Uterus (tissue), 4 donors: ENCODE measurements at places on chromosomes 2 and 18.

GRCh38 chr2:193442293-193442692 is 1247.6 kb upstream of the TMEFF2 start:
- no peak for DNase-seq

GRCh38 chr2:8980096-8980495 is 23.4 kb downstream of the MBOAT2 start:
- no peak for DNase-seq

DNA sequence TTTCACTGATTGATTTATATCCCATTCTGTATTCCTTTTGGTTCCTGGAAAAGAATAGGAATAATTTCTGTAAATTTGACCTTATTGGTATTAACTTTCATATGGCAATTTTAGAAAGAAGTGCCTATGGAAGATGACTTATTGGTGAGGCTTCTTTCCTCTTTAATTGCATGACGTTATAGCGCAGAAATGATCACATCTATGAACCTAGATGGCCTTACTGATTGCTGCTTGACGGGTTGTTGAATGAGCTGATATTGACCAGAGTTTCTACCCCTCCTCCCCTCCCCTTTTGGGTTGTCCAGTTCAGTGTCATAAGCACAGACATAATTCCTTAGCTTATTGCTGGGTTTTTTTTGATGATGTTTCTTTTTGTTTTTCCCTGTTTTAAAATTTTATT is 14.6 kb downstream of the ACSL3 start:
- no peak for DNase-seq

- no peak for DNase-seq
These were observed 11.7 kb downstream of the LYPD6B start for GRCh38 chr2:149050188-149050587.

GRCh38 chr2:162712598-162712997 is 126.0 kb downstream of the KCNH7 start:
- DNase-seq, result no peak

DNA sequence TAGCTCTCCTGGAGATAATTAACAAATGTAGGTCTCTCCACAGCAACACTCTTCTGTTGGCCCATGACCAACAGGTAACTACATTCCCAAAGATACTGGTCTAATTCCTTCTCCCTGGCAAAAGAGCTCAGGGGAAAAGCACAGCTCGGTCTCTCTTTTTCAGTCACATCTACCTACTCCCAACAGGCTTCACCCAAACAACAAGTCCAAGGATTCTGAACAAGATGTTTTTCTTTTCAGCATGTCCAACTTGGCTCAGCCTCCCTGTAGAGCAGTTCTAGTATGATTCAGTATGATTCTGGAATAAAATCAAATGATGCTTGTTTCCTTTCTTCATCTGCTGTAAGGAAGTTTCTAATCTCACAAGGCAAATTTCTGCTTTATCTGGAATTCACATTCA is 1704.8 kb upstream of the PIK3C3 start:
- DNase-seq, result no peak

DNA sequence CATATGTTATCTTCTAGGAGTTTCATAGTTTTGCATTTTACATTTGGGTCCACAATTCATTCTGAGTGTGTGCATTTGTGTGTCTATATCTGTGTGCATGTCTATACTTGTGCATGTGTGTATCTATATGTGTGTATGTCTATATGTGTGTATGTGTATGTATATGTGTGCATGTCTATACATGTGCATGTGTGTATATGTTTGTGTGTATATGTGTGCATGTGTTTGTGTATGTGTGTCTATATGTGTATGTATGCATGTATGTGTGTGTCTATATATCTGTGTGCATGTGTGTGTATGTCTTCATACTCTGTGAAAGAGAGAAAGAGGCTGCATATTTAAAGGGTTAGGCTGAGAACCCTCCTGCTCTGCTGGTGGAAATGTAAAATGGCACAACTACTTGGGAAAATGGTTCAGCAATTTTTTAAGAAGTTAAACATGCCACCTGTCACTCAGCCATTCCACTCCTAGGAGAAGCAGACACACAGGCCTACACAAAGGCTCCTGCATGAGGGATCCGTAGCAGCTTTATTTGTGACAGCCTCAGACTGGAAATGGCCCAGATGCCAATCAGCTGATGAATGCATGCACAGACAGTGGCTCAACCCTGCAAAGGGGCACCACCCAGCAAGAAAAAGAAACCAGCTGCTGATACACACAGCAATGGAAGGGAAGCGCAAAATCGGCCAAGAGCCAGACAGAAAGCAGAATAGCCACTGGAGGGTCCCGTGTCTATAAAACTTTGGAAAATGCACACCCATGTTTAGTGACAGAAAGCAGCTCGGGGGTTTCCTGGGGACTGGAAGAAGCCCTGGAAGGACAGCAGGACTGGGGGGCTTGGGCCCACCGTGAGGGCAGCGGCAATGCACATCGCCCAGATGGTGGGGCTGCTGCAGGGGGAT is 146.8 kb downstream of the SEPTIN10 start:
- DNase-seq, result no peak

- DNase-seq, result no peak
These were observed 124.8 kb upstream of the SLC39A10 start for GRCh38 chr2:195532255-195532627.

- no peak for DNase-seq
These were observed 150.0 kb upstream of the ALKAL2 start for GRCh38 chr2:437756-438393.

GRCh38 chr18:8821531-8821930 is 116.2 kb downstream of the MTCL1 start:
- no peak for DNase-seq

DNA sequence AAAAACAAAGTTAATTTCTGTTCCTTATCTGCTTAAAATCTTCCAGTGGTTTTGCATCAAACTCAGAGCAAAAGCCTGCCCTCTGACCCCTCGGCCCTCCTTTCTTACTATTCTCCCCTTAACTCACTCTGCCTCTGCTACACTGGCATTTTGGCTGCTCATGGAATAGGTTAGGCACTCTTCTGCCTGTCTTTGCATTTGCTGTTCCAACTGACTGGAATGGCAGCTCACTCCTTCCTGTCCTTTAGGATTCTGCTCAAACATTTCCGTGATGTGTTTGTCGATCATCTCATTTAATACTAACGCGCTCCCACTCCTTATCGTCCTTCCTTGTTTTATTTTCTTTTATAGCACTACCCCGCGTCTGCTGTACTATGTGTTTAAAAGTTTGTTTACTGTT is 815 bp downstream of the CEBPZ start:
- DNase-seq, result no peak

DNA sequence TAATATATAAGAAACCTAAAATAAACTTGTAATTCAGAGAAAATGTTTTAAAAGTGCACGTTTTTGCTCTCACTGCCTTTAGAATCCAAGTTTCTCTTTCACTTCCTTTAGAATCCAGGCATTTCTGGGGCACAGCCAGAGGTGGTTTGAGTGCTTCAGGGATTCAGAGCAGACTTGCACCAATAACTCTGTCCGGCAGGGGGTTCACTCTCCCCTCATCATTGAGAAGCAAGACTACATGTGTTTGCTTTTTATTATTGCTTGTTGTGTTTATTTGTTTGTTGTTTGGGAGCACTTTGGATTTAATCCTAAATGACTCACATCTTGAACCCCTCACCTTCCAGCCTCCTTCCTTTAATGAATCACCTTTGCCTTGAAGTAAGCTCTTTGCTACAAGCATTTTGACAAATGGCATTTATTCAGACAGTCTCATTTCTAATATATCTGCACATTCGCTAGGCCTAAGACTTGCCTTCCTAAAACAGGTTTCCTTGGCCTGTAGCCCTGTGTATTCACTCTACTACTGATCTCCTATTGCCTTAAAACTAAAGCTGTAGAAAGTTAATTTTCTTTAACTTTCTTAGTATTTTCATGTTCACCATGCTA is 233.5 kb upstream of the ATP5MC3 start:
- peak; percentile 20 for DNase-seq

DNA sequence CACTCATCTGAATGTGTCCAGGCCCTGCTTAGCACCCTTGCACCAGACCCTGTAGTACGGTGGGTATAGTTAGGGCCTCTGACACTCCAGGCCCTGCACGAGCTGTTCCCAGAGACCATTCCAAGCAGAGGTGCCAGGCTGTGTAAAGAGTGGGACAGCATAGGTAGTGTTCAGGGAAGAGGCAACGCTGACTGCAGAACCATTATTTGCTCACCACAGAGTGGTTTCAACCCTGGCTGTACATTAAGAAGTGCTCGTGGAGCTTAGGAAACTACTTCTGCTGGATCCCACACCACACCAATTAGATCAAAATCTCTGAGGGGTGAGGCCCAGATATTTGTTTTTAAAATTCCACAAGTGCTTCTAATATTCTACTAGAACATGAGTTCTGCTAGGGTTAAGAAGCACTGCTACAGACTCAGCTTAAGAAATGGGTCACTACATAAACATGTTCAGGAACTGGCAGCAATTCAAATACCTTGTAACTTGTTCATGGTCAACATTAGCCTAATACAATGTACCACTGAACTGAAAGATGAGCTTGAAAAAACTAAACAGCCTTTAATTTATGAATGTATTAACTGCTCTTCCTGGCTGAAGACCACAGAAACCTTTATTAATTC is 183.0 kb downstream of the MYO5B start:
- DNase-seq, result no peak

GRCh38 chr2:13034861-13035260 is 318.1 kb downstream of the TRIB2 start:
- no peak for DNase-seq

GRCh38 chr2:38690499-38691420 is 24.8 kb downstream of the GALM start:
- DNase-seq, result no peak

GRCh38 chr18:1848716-1849115 is 722.6 kb downstream of the METTL4 start:
- no peak for DNase-seq

DNA sequence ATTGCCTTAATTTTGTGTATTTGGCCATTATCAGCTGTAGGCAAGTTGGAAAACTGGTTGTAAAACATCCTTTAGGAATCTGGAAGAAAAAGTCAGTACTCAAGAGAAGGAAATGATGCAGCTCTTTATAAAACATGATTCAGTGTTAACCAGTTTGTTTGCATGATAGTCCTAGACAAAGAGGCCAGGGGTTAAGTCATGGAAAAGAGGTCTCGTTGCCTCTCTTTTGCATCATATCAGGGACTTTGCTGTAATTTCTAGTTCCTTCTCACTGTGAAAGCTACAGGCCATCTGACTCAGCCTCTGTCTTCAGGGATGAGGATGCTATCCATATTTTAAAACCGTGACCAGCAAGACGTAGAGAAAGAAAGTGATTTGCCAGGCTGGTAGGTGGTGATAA is 38.0 kb downstream of the NPAS2 start:
- no peak for DNase-seq

DNA sequence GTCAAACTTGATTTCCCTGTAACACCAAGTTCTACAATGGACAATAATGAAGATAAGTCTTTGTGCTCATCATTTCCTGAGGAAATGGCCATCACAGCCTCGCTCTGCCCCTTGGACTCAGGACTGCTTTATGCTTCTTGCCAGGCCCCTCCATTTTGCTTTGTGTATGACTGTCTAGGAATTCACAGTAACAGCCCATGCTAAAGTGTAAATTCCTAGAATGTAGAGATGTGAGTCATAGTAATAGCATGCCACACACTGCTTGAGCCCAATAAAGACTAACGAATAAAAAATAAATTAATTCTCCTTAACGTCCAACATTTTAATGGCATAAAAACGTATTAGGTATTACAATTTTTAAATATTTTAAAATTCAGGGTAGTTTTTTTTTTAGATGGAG is 226.5 kb downstream of the PID1 start:
- no peak for DNase-seq

DNA sequence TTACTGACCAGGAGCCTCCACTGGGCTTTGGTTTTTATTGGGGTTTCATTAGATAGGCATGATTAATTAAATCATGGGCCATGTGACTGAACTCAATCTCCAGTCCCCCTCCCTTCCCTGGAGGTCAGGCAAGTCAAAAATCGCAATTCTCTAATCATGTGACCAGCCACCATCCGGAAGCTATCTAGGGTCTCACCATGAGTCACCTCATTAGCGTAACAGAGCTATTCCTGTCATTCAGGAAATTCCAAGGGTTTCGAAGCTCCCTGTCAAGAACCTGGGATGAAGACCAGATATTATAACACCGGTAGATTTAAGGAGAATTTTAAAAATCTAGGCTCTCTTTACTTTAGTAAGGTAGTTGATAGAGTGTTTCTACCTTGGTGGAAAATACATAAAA is 180.3 kb upstream of the TCF4 start:
- DNase-seq, result no peak

DNA sequence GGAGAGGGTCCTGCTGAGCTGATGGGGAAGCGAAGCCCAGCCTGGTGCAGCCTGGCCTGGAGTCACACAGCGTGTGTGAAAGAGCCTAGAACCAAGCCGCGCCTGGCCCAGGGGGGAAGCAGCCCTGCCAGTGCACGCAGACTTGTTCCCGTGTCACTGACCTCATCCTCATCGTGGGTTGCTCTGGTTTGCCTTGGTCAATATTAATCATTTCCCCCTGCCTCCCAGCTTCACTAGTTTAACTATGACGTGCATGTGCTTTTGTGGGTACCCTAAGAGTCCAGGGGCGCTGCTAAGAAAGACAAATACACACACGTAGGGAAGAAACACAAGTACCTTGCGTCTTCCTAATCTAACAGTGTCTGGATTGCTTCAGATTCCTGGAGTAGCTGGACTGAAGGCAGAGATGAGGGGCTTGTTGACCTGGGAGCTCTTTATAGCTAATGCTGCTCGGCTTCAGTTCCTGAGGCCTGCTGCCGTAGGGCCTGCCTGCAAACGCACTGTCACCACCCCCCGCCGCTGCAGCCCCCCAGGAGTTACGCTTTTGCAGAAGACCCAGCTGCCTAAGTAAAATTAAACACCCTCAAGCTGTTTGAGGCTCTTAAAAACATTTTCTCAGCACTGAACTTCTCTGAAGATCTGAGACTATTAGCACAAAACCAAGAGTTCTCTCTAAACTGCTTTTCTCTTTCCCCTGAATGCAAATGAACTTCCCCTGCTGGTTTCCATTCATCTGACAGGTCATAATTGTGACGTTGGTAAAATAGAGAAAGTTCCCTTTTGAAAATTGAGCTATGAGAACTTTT is 159.2 kb downstream of the FAM210A start:
- DNase-seq, result no peak

GRCh38 chr2:60298006-60298696 is 255.3 kb downstream of the BCL11A start:
- no peak for DNase-seq

DNA sequence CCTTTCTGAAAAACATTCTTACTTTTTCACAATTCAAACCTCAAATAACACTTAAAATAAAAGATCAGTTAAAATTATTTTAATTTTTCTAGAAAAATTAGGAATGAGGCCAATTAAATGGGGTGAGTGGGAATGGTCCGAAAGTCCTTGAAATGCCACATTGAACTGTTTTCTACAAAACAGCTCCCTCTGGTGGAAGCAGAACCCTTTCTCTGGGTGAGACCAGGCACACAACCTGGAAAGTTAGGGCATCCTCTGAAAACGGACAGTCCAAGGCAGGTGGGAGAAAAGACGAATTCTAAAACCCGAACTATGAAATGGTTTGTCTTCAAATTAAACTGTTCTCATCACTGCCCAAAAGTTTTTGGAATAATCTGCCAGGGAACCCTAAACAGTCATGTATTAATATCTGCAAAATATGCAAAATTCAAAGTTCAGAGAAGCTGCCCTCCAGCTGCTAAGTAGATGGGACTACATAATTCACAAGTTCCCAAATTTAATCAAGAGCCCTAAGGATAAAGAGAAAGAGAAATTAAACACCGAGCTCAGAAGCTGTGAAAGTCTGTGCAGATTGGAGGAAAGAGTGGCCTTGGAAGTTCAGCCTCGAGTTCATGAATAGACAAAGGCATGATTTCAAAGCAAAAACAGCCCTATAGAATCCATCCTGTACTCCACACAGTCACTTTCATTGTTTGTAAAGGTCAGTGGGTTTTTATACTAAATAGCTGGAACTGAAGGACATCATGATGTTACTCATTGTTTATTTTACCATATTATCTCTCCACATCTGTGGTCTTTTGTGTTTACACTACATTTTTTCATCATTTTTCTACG is 108.3 kb downstream of the PIEZO2 start:
- DNase-seq, result peak; percentile 20
